ENCODE measurements at places on chromosomes 5 and 9.

DNA sequence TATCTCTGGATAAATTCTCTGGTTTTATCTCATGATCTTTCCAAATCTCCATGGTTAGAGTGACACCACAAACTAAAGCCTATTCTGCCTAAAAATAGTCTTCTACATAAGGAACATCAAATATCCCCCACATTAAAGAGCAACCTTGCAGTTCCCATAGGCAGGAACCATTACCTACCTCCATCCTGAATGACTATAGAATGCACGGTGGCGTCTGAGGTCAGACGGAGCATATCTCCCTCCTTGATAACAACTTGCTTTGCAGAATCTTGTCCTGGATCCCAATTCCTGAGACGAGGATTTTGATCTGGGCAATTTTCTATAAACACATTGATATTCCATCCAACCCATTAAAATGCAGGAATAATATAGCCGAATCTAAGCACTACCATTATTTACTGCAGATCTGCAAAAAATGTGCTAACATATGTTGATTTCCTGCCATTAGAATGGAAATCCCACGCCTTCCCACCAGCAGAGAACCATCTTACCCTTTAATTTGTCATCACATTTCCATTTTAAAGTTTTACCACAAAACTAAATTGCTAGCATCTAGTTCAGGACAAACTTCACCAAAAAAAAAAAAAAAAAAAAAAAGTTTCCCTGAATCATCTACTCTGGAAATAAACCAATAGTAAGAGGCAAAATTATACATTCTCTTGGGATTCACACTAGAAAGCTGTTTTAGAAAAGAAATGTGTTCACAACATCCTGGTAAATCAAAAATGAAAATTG lies 22.1 kb downstream of the CEMIP2 start:
- no peak for DNase-seq

DNA sequence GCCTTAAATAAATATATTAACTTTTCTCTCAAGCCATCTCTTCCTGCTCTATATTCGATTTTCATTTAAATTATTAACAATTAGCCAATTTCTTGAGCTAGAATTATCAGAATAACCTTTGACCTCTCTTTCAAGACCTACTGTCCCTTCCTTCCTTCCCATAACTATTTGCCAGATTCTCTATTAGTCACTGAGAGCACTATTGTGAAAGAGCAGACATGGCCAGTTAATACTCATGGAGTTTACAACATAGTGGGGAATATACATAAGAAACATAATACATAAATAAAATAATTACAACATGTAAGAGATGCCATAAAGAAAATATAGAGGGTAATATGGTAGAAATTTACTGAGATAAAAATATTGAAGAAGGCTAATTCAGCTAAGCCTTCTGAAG lies 72.1 kb upstream of the CHD1 start:
- no peak for DNase-seq

DNA sequence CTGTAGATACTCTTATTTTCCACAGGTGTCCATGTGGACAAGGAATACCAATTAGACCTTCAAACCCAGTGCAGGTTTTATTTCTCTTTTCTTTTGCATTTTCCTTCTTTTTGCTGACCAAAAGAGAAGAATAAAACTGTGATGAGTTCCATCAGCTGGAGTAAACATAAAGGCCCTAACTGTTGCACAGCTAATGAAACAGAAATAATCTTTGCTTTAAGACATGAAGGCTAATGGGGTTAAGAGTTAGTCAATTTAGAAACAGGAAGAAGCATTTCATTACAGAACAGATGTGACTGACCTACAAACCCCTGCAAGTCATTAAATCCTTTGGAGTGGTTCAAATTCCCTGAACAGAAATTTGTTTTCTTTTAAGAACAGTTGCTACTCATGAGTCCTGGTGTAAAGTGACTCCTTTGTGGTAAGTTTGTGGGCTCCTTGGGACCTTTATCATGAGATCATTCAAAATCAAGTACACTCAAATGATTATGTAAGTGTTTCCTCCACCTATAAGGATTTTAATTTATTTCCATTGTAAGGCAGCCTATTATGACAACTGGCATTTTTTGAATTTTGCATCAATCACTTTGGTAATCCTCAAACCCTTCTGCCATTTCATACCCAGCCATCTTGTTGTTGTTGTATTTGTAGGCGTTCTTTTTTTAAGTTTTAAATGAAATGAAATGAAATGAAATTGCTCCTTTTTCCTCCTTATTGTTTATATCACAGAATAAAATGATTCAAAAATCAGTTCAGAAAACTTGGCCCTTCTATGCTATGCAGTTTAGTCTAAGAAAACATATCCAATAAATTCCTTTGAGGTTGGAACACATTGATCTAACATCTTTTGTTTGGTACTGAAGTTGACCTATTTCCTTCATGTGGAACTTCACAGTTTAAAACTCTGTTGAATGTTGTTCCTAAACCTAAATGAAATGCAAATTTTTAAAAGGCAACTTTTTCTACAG lies 1.3 kb downstream of the MINAR2 start:
- no peak for DNase-seq

DNA sequence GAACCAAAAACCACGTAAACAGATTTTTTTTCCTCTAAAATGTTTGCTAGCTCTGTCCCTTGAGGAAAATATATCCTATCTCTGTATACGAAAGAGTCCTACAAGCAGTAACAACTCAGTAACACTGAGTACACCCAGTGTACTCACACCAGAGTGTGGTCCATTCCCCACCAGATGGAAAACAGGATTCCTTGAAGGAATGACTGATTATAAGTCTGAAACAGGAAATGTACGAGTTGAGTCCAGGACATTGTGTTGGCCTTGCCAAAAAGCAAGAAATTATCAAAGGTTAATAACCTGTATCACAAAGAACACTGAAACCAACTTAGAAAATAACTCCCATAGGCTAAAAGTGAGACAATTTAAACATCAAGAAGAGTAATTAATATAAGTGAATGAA lies 20.4 kb downstream of the GOLPH3 start:
- DNase-seq = no peak

DNA sequence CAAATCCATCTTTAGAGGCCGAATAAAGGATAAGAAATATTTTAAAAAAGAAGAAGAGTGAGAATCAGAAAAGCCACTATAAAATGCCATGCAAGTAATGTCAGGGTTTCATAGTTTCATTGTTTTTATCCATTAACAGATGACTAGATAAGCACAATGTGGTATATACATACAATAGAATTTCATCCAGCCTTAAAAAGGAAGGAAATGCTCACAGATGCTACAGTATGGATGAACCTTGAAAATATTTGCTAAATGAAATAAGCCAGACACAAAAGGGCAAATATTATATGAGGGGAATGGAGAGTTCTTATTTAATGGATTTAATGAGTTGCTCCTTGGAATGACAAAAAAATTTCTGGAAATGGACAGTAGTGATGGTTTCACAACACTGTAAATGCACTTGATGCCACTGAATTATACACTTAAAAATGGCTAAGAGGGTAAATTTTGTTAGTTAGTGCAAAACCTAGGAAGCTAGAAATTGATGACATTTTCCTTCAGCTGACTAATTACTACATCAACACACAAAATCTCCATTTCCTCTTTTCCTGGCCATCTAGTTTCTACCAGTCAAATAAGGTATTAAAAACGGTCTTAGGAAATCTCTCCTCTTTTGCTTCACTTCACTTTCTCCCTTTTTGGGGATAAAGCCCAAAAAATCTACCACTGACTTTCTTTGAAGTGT lies 86.6 kb downstream of the GNA14 start:
- no peak for DNase-seq

- DNase-seq = no peak
These were observed 358.7 kb downstream of the MED10 start for GRCh38 chr5:6019612-6020011.

- DNase-seq = no peak
These were observed 783 bp upstream of the ZFR start for GRCh38 chr5:32445287-32445758.

GRCh38 chr5:159262859-159263568 lies at the start of gene UBLCP1:
UBLCP1 (plus strand) TSS chr5:159263290; CDS start chr5:159268916, 5,626 bp downstream.
- peak; percentile 38 for DNase-seq

GRCh38 chr9:136925414-136926153 lies 19.0 kb downstream of the FBXW5 start:
- no peak for DNase-seq

GRCh38 chr5:169229342-169229892 lies 71.5 kb downstream of the SLIT3 start:
- no peak for DNase-seq

GRCh38 chr9:35905051-35905781 lies 786 bp upstream of the HRCT1 start:
- DNase-seq = no peak

GRCh38 chr9:123544007-123544827 lies 188.2 kb downstream of the CRB2 start:
- peak; percentile 15 for DNase-seq

DNA sequence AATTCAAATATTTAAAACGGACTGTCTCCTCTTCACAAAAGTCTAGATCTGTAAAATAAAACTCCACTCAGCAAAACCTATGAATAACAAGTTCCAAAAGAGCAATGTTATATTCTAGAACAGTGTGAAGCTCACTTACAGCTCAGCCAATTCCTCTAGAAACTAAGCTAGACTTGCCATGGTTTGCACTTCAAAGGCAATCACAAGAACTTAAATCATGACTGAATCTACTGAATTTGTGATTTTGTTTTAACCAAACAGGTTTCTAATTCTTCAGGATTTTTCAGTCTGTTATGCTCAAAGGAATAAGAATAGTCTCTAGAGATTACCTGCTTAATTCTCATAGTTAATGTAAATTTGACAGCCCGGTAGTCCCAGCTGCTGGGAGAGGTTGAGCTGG lies 1.4 kb upstream of the PKD2L2 start:
- no peak for DNase-seq

DNA sequence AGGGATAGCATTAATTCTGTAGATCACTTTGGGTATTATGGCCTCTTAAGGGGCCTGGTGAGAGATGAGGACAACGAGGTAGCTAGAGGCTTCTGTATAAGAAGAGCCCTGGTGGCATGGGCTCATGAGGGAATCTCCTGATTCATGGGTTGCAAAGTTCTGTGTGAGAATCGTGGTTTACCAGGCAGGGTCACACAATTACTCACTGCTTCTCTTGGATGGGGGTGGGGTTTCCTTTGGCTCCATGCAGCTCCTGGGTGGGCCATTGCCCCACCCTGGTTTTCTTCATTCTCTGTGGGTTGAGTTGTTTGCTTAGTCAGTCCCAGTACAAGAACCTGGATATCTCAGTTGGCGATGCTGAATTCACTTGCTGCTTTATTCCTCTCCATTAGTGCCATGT lies 30.9 kb upstream of the TNFSF15 start:
- DNase-seq = no peak

DNA sequence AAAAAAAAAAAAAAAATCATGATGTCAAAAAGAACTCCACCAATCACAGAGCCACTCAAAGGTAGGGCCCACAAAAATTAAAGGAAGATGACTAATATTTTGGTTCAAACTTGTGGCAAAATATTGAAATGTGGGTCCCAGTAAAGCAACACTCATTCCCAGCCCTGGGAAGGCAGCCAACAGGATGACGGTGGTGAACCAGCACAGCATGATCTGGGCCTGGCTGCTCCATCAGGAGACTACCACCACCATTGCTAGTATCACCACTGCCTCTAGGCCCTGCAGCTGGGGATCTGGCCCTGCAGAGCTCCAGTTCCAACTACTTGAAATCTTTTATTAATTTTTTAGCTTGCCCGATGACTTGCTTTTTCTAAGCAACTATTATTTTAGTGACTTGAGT lies 206.8 kb upstream of the ITGA1 start:
- DNase-seq = no peak

DNA sequence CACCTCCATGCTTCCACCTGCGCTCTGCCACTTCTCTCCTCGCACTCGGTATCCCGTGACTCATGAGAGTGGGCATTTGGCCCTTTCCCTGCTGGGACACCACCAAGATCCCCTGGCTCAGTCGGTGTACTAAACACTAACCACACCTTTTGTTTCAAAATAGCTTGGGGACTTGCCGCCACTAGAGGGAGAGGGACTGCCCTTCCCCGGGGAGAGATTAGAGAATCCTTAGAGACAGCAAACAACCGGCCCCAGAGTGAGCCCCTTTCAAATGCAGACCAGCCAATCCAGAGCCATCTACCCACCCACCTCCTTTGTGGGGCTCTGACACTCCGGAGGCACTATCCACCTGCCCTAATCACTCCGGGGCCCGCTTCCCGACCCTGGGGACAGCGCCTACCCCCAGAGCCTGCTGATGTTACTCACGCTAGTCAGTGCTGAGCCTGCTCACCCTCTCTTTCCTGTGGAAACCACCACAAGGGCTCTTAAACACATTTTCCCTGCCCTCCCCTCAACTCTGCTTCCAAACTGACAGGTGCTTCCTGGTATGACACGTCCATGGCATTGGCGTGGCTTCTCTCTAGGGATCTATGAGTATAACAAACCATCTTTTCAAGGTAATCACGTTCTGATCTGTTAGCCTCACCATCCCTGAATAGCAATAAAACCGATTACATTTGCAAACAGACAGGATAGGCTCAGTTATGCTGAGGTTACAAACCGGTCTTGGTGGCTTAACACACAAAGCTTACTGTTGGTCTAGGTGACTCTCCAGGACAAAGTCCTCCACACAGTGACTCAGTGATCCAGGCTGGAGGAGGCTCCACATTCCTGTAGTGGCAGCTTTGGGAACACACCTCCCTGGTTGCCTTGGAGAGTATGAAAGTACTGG lies 180.1 kb upstream of the MVB12B start:
- no peak for DNase-seq

DNA sequence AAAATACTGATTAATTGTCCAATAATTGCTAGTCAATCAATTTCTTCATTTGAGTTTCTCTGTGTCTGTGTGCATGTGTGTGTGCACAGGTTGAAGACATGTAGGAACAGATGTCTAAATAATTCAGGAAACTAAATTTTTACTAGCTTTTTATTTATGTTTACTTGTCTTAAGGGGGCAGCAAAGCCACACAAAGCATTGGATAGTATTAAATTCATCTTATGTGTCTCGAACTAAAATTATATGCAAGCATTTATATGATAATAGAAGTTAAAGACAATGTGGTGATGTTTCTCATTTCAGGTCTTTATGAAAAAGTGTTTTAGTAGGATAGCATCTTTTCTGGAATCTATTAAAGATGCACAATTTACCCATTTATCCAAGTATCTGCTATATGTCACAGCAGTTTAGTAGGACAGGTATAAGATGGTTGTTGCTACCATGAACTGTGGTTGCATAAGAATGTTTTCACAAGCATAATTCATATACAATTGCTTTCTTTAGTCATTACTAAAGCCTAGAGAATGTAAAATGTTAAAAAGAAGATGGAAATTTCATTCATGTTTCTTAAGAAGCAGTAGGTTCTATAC lies 784.6 kb upstream of the NUDT12 start:
- no peak for DNase-seq

DNA sequence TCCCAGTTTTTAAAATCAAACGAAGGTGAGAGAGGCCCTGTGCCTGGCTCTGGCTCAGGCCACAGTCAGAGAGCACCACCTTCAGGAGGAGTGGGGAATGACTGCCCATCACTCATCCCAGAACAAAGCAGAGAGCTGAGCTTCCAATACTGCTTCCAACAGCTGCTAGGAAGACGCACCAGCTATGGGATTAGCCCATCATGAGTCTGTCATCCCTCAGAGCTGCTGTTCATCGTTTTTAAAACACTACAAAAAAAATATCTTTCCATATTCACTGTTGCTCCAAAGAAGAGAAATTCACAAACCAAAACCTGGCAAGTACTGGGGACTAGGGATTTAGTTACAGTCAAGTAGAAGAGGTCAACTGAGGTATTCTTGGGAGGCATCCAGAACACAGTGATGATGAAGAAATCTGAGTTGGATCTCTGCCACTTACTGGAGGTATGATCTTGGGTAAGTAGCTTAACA lies 102.4 kb downstream of the CDK5RAP2 start:
- no peak for DNase-seq

Measured in NCI-H1105 (cell line).